ENCODE measurements at places on chromosomes 7 and 10.

DNA sequence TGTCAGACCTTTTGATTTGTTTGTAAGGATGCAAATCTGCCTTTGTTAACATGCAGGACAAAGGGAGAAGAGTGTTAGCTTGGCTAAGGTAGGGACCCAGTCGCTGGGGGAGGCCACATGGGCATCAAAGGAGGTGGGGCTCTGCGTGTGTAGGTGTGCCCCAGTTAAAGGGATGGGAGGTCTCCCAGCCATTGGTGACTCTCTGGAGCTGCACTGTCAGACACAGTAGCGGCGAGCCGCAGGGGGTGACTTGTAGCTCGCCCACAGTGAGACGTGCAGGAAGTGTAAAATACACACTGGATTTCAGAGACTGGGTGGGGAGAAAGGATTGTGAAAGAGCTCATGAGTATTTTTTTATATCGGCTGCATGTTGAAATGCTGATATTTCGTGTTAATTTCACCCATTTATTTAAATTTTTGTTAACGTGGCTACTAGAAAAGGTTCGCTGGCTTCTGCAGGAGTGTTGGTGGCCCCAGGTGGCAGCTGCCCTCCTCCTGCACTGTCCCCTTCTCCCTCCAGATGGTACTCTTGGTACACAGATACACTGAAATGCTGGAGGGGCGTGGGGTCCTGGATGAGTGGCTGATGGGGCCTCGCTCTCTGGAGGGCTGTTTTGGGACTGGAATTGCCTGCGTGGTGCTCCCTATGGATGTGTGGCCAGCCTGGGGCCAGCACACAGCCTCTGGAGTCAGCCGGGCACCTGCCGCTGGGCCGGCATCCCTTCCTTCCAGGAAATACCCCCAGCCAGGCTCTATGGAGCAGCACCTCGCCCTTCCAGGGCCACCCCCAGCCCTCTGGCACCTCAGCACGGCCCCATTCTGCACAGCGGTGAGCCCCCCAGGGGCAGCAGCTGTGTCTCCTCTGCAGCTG, 59.2 kb downstream of the LHPP start:
- no peak for DNase-seq

GRCh38 chr7:66170309-66171231, 34.6 kb upstream of the TPST1 start:
- DNase-seq: no peak

DNA sequence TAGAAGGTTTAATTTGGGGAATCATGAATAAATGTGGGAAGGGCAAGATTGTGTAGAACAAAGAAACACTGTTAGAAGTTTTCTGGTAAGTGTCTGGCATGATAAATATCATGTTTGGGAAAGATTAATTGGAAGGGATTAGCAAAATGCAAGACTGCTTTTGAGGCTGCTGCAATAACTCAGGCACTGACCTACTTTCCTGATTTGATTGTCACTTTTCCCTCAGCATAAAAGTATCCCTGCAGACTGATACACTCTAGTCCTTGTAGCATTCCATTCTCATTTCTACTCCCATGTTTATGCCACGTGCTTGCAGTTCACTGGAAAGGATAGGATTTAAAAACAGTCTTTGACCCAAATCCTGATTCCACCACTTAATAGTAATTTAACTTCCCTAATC, 303.3 kb upstream of the SEMA3A start:
- DNase-seq: no peak

DNA sequence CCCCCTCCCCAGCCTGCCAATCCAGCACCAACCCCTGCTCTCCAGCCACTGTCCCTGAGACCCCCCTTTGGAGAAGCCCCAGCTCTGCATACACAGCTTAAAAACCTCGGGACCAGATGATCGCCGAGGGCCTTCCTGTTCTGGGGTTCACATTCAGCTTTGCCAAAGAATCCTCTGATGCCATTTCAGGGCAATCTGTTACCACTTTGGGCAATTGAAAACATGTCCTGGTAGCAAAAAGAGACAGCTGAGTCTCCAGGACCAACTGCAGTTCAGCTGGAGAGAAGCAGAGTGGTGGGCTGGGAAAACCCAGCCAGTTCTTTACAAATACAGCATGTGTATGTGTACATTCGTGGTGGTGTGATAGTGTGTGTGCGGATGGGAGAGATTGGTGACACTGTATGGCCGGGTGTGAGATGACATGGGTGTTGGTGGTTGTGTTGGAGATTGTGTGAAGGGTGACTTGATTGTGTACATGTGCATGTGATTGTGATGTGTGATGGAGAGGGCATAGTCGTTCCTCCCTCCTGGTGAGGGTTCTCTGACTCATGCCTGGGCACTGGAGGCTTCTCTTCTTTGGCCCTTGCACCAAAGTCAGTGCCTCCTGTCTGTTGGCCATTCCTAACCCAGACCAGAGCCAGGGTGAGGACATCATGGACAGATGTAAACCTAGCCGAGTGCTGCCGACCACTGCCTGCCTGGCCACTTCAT, 48.5 kb upstream of the AQP1 start:
- no peak for DNase-seq

GRCh38 chr7:137789215-137789882, 57.4 kb downstream of the DGKI start:
- no peak for DNase-seq

DNA sequence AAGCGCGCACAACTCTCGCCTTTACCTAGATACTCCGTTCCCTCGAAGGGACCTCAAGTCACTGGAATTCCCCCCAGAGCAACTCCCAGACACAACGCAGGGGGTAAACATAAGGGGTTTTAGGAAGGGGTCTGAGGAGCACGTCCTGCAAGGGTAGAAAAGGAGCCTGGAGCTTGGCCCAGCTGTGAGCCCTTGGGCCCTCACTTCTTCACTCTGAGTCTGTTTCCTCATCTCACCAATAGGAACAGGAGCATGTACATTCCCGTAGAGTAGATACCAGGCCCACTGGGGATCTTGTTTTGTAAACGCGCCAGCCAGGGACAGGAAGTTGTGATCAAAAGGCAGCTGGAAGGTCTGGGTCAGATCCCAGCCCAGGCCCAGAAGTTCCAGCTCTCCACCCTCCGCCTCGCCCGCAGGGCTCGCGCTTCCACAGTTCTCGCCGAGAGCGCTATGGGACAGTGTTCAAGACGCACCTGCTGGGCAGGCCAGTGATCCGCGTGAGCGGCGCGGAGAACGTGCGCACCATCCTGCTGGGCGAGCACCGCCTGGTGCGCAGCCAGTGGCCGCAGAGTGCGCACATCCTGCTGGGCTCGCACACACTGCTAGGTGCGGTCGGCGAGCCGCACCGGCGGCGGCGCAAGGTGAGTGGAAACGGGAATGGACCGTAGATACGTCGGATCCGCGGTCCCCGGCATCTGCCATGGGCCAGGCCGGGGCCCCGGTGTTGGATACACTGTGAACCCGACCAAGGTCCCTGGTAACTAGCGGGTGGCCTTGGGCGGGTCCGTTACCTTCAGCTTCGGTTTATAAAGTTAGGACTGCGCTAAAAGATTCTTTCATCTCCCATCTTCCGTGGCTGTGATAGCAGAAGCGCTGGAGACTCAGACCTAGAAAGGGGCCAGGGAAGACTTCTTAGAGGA, 1.3 kb downstream of the CYP26C1 start:
- no peak for DNase-seq

- DNase-seq: no peak
These were observed 27.2 kb downstream of the CCM2 start for GRCh38 chr7:45026984-45027773.

Data from caudate nucleus (tissue), 63 donors.